ENCODE measurements at places on chromosomes 13 and 19.

- DNase-seq = peak; percentile 52
Measured at GRCh38 chr13:40665126-40666044, 1.1 kb downstream of the FOXO1 start.

- no peak for DNase-seq
Measured at GRCh38 chr13:64810750-64811149, 2419.4 kb downstream of the PCDH9 start.

GRCh38 chr19:32935629-32936028, 36.1 kb downstream of the CEP89 start:
- DNase-seq = no peak

DNA sequence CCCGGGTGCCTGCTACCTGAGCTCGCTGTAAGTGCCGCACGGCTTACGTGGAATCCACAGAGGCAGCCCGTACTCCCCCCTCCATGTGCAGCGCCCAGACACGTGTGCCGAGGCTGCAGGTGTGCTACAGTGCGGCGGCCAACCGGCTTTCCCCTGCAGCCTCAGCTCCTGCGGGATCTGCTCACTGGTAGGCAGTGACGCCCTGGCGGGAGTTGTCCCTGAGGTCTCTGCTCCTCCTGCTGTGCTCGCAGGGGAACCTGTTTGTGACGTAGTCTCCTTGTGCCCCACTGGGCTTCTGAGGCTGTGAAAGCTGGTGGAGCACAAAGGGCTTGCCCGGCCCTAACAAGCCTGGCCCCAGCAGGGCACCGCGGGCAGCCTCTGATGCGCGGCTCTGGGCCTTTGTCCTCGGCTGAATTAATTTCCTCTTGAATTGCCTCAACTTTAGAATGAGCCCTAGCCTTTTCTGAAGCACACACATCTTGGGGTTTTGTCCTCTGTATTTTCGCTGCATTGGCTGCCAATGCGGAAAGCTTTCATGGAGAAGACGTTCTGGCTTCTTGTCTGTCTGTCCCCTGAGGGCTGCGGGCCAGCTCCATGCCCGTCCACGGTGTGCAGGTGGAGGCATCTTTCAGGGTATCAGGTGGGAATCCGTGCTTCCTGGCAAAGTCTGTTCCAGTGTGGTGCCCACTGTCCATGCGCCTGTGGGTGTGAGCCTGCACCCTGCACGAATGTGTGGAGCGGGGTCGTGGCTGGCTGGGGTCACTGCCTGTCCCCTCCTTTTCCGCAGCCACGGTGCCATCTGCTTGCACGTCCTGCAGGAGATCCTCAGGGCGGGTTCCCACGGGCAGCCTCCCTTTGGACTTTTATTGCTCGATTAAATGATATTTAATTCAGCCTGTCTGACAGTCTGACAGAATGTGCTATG, 77.3 kb upstream of the MCF2L start:
- DNase-seq = no peak

- DNase-seq = no peak
Measured at GRCh38 chr13:63024458-63024857, 1608.8 kb upstream of the PCDH20 start.

- no peak for DNase-seq
Measured at GRCh38 chr19:29833614-29834261, 21.9 kb downstream of the CCNE1 start.

- peak; percentile 85 for DNase-seq
Measured at GRCh38 chr19:49145573-49146407, 9.4 kb downstream of the HRC start.

DNA sequence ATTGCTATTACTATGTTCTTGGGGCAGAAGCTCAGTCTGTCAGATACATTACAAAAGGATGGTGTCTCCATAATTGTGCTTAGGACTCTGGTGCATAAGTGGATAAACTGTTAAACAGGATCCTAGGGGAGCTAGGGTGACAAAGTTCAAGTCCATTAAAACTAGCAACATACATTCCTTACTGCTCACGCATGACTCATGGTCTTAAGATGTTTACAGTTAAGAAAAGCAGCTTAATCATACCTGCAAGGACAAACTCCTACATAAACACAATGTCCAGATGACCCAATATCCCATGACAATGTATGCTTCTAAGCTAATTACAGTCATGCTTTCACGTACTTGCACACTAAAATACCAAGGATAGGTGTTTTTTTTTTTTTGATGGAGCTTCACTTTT, 3.5 kb upstream of the ZNF701 start:
- no peak for DNase-seq

DNA sequence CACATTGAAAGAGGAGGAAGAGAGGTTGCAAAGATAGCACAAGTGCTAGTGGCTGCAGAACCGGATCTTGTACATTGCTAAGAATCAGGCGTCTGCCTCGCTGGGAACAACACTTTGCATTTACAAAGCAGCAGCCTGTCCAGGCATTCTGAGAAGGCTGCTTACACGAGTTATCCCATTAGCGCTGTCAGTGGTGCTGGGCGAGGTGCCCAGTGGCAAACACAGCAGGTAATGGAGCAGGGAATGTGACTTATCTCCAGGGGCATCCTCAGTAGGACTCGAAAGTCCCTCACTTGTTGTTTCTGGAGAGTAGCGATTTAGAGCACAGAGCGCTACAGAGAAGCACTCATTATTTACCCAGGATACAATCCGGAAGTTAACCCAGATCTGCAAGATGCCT, 209.6 kb downstream of the OLFM4 start:
- no peak for DNase-seq

GRCh38 chr19:47151627-47152026, 21.0 kb downstream of the SAE1 start:
- DNase-seq = no peak

DNA sequence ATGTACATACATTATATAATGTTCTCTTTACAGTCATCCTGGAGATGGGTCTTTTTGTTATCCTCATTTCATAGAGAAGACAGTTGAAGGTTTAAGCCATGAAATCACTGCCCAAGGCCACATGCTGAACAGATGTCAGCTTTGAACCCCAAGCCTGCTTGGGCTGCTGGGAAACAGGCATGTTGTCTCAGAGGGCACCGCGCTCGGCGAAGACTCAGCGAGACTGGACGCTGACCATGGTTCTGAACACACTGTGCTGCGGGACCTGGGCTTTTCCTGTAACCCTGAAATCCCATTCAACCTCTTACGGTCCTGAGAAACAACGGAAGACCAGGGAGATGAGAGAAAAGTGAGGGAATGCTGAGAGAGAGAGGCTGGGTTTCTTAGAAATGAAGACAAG, 27.3 kb downstream of the LRFN3 start:
- peak; percentile 58 for DNase-seq

GRCh38 chr13:24127116-24127631, 33.3 kb upstream of the SPATA13 start:
- peak; percentile 19 for DNase-seq

- DNase-seq = no peak
Measured at GRCh38 chr19:47380559-47380958, 31.4 kb downstream of the DHX34 start.

DNA sequence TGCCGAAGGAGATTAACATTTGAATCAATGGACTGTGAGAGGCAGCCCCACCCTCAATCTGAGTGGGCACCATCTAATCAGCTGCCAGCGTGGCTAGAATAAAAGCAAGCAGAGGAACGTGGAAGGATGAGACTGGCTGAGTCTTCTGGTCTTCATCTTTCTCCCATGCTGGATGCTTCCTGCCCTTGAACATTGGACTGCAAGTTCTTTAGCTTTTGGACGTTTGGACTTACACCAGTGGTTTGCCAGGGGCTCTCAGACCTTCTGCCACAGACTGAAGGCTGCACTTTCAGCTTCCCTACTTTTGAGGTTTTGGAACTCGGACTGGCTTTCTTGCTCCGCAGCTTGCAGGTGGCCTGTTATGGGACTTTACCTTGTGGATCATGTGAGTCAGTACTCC, 14.7 kb downstream of the NHLRC3 start:
- no peak for DNase-seq

DNA sequence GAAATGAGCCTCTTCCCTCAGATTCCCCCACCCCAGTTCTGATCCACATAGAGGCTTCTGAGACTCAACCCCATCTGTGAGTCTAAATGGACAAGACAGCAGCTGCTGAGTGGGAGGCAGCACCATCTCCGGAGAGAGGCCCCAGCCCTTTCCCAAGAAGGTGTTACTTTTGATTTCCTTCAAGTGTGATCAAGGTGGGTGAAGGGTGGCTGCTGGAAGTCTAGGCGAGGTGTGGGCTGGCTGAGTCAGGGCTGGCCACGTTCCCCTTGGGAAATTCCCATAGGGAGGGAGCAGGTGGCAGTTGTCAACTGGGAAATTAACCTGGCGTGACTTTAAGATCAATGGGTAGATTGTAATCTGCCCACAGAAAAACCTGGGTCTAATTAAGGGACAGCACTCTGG, 148.0 kb downstream of the FOXO1 start:
- DNase-seq = peak; percentile 87

DNA sequence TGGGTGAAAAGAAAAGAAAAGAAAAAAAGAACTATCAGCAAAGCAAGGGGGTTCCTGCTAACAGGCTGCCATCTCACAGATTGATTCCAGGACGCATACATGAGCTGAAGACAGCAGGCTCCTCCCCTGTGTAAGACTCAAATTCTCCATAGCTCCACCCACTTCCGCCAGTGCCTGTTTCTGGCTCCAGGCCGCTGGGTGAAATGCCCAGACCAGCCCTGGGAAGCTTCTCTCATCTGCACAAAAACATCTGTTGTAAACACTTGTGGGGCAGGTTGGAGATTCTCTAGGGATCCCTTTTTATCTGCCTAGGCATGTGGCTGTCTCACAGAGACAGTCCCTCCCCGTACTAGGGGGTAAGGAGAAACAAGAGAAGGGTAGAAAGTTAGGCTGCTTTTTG, 1054.4 kb upstream of the SPRY2 start:
- DNase-seq = no peak

DNA sequence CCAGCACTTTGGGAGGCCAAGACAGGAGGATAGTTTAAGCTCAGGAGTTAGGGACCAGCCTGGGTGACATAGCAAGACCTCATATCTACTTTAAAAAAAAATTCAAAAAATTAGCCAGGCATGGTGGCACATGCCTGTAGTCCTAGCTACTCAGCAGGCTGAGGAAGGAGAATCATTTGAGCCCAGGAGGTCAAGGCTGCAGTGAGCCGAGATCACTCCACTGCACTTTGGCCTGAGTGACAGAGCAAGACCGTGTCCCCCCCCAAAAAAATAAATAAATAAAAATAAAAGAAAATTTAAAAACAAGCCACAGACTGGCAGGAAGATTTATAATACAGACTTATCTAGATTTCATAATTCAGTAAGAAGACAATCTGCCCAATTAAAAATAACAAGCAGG, 14.8 kb downstream of the PSPC1 start:
- no peak for DNase-seq

- no peak for DNase-seq
Measured at GRCh38 chr19:366951-367350, 22.4 kb upstream of the MIER2 start.

DNA sequence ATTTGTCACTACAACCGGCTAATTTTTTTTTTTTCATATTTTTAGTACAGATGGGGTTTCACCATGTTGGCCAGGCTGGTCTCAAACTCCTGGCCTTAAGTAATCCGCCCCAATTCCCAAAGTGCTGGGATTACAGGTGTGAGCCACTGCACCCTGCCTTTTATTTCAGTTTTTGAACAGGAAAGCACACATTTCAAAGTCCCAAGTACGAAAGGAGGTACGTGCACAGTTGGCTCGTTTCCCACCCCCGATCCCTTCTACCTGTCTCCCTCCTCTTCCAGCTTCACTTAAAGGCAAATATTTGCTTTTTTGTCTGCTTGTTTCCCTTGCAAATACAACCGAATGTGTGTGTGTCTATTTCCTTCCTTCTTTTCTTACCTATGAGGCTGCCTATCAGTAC, 30.5 kb downstream of the ZIC5 start:
- no peak for DNase-seq

GRCh38 chr13:51416107-51416506, 36.7 kb downstream of the INTS6 start:
- DNase-seq = no peak

DNA sequence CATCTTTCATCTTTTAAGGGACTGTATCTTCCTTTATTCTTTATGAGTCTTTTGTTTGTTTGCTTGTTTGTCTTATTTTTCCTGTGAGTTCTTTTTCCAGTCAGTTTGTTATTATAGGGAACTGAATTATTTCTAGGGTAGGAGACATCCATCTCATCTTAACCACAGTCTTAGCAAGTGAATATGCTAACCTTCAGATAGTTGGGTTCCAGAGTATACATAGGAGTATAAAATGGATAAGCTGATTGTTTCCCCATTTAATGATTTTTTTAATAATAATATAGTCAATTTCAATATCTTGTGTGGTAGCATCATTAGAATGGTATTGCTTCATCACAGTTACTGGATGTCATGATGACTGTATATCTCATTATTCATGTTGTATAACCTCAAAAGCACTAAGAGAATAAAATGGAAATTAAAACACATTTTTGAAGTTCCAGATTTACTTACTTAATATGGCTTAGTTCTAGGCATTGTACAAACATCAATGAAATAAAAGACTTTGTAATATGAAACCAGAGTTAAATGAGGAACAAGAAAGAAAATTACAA, 33.0 kb downstream of the GPC6 start:
- no peak for DNase-seq

GRCh38 chr13:82963226-82964099, 918.8 kb downstream of the SLITRK1 start:
- DNase-seq = no peak

DNA sequence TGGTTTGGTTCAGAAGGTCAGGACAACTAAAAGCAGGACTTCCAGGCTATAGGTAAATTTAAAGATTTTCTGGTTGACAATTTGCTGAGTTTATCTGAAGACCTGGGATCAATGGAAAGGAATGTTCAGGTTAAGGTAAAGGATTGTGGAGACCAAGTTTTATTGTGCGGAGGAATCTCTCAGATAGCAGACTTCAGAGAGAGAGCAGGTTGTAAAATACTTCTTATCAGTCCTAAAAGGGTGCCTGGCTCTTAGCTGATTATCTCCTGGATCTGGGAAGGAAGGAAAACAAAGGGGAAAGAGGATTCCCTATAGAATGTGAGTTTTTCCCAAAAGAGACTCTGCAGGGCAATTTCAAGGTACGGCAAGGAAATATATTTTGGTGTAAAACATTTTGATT, 851.5 kb downstream of the DACH1 start:
- no peak for DNase-seq

DNA sequence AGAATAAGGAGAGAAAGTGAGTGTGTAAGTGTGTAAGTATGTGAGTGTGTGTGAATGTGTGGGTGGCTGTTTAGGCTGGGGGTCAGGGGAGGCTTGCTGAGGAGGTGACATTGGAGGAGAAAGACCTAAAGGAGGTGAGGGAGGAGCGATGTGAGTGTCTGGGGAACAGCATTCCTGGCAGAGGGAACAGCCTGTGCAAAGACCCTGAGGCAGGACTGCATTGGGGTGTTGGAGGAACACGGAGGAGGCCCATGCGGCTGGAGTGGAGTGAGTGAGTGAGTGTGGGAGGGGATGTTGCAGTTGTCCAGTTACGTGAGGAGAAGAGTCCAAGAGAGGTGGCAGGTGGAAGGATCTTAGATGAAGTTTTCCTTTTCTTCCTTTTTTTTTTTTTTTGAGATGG, 31.8 kb downstream of the NFILZ start:
- no peak for DNase-seq

DNA sequence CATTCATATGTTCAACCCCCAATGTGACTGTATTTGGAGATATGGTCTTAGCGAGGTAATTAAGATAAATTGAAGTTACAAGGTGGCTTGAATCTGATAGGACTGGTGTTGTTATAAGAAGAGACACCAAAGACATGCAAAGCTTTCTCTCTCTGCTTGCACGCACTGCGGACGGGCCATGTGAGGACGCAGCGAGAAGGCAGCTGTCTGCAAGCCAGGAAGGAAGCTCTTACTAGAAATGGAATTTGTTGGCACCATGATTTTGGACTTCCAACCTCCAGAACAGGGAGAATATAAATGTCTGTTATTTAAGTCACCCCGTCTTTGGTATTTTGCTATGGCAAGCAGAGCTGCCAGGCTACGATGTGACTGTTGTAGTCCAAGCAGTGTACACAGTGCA, 4.8 kb downstream of the DLEU7 start:
- DNase-seq = no peak
